K562 (cell line): ENCODE measurements at places on chromosomes 2 and 18.

- DNase-seq = no peak
These were observed 123.9 kb downstream of the RDH14 start for GRCh38 chr2:18436503-18437005.

DNA sequence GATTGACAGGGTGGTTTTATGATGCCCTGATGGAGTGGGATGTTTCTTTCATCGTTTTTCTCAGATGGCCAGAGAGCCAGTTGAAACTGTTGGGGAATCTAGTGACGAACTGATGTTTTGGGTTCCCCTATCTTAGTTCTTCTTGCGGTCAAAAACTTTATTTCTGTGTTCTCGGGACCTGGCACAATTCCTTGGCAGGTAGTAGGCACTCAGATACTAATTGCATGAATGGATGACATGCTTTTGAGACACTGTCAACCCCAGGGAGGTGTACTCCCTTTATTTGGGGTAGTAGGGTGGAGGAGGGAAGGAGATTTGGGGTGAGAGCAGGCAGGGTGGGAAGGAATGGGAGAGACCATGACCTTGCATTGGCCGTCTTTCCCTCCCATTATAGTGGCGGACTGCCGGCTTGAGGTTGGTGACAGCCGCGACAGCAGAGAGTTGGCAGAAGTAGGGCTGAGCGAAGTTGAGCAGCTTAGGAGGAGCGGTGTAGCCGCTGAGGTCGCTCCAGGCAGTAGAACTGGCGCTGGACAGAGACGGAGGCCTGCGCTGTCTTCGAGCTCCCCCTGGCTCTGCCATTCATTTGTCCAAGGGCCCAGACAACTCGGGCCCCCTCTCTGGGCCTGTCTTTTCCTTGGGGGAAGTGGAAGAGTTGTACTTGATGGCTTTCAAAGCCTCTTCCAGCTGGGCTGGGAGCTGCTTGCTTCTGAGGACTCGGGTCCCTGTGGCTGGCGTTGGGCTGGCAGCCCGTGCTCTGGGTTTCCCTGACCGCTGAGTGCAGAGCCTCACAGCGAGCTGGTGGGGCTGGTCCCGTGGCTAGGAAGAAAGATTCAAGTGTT lies 2.6 kb downstream of the TET3 start:
- DNase-seq = peak; percentile 78

DNA sequence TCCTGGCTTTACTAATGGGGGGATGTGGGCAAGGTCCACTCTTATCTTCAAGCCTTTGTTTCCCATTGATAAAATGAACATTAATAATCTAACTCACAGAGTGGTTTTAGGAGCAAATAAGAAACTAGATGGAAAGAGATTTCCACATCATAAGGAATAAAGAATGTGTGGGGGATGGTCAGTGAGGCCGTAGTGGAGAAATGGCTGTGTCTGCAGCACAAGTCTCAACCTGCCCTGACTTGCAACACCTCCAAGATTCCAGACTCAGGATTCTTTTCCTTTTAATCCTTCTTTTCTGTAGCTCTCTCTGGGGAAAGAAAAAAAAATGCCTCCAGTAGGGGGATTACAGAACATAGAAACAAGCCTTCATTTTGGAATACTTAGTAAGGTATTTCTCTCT lies 124.2 kb upstream of the MEX3C start:
- no peak for DNase-seq

GRCh38 chr2:145267451-145267850 lies 747.5 kb upstream of the ZEB2 start:
- DNase-seq = no peak

GRCh38 chr18:48629730-48630324 lies 91.0 kb downstream of the CTIF start:
- DNase-seq = no peak

DNA sequence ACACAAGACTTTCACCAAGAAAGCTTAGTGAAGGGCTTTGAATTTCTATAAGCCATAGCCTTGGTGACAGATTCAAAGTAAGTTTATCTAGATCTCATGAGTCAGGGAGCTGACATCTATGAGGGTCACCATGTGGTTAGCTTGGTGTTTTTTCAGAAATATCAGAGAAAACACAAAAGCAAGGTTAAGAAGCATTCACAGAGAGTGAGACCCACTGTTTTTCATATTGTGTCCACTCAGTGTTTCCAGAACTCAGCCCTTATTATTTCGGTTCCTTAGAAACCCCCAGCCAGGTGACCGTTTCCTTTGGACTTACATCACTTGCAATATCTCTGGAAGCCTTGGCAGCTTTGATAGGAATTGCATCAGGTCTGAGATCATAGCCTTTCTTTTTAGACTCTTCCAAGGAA lies 76.6 kb downstream of the NEB start:
- no peak for DNase-seq

- no peak for DNase-seq
These were observed 153.6 kb upstream of the TWIST2 start for GRCh38 chr2:238694136-238694755.
